Effector CD4-positive, alpha-beta T cell (primary cell): ENCODE measurements at places on chromosomes 12 and 14.

GRCh38 chr12:62484233-62484632 is 17.6 kb downstream of the MON2 start:
- DNase-seq = no peak

GRCh38 chr14:78902010-78902623 is 731.9 kb downstream of the NRXN3 start:
- no peak for DNase-seq

DNA sequence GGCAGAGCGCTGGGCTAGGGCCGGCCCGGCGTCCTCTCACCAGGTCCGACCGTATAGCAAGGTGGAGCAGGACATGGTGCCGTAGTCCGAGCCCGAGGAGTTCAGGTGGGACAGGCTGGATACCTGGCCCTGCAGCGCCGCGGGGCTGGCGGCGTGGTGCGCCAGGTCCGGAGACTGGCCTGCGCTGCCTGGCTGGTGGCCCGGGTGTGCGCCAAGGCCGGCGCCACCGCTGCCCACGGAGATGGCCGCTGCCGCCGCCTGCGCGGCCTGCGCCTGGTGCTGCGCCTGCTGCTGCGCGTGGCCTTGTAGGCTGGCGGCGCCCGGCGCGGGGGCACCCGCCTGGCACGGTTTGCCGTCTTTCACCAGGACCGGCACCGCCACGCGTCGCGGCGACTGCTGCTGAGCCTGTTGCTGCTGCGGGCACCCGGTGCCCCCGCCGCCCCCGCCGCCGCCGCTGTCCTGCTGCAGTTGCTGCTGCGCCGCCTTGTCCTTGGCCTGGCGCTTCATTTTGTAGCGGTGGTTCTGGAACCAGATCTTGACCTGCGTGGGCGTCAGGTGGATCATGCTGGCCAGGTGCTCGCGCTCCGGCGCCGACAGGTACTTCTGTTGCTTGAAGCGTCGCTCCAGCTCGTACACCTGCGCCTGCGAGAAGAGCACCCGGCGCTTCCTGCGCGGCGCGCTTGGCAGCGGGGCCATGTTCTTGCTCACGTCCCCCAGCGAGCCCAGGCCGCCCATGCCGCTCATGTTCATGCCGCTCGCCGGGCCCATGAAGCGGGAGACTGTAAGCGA is 2.6 kb downstream of the NKX2-1 start:
- DNase-seq = no peak

DNA sequence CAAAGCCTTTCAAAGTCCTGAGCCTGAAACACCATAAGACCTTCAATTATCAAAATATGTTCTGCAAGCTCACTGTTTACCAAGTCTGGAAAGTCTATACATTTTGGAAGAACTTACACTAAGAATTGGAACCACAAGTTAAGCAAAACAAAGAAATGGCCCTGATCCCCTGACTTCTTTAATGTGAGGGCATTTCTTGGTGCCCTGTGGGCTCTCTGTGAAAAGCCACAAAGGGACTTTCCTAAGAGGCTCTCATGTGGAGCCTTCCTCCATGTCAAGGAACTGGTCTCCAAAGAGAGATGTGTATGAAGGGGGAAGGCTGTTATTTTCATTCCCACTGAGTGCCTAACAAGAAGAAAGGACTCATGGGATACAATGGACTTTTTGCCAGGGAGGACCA is 13.5 kb upstream of the MYH6 start:
- no peak for DNase-seq

- DNase-seq = no peak
Observed at GRCh38 chr12:52517005-52517835, 3.0 kb downstream of the KRT5 start.

DNA sequence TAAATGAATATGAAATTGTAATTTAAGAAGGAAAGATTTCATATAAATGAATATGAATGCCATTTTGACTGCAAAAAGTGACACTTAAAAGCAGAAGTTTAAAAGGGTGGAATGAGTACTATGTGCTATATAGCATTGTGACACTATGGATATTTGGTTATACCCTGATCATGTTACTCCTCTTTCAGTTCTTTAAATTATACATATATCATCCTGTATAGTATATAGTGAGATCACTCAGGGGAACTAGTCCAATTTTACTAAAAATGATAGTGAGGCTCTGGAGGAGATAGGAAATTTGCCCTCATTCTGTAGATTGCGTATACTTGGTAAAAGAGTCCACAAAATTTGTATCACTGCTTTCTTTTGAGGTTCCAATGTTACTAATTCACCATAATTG is 155.7 kb upstream of the BTG1 start:
- DNase-seq = no peak

GRCh38 chr14:45251912-45252311 is 1.1 kb downstream of the MIS18BP1 start:
- DNase-seq = no peak

GRCh38 chr14:88043529-88044443 is 38.9 kb downstream of the GPR65 start:
- no peak for DNase-seq

DNA sequence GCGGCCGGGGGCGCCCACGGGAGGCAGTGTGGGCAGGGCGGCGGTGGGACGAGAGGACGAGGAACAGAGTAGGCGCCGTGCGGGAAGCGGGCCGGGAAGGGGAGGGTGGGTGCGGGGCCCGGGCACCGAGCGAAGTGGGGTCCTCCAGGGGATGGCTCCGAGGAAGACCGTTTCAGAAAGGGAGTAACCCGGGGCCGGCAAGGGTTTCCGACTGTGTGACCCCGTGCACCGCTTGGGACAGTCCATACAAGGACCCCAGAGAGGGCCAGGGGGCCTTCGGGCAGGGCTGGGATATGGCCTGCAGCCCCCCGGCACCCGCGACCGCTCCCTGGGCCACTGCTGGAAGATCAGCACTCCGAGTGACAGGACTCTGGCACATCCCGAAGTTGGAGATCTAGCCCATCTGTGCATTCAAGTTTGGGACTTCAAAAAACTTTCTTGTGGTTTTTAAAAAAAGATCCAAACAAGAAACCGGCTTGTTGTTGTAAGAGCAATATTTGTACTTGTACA is 448 bp downstream of the TSPAN9 start:
- no peak for DNase-seq

DNA sequence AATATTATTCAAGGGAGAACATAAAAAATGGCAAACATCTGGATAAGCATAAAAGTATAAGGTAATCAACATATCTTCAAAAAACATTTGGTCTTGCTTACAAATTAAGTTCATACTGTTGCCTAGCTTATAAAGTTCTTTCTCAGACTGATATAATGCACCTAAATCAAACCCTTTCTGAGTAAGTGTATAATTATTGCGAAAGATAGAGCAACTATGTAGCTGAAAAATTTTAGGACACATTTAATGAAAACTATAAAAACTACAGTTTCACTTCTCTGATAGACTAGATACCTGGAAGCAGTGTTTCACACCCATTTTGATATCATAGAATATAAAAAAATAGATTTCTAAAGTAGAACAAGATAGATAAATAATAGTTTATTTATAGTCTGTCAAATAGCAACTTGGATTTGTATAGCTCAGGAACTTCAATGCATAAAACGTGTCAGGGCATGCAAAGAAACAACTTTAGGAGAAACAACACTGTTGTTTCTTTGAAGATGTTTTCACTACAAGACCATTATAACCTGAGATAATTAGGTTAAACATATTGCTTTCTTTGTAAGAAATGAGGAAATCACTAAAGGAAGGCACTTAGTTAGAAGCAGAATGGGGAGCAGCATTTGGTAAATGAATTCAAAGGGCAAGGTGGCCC is 7.6 kb downstream of the CLECL1 start:
- no peak for DNase-seq

- DNase-seq = no peak
Observed at GRCh38 chr12:20885552-20885951, 75.0 kb downstream of the SLCO1B3 start.

DNA sequence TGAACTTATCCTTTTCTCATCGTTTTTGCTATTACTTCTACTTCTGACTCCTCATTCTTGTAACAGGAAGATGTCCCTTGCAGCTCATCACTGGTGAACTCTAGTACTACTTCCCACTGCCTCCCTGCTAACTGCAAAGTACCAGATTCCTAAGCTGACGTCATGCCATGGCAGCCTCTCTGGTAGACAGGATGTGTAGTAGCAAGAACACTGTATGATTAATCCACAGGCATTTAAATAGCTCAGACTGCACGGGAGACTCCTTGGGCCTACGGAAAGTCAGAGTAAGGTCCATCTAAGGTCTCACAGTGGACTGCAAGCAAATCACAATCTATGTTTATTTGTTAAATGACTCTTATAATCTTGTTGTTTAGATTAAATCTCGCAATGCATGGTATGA is 43.5 kb downstream of the DNAI7 start:
- no peak for DNase-seq
